ENCODE measurements at places on chromosomes 6 and 20.

DNA sequence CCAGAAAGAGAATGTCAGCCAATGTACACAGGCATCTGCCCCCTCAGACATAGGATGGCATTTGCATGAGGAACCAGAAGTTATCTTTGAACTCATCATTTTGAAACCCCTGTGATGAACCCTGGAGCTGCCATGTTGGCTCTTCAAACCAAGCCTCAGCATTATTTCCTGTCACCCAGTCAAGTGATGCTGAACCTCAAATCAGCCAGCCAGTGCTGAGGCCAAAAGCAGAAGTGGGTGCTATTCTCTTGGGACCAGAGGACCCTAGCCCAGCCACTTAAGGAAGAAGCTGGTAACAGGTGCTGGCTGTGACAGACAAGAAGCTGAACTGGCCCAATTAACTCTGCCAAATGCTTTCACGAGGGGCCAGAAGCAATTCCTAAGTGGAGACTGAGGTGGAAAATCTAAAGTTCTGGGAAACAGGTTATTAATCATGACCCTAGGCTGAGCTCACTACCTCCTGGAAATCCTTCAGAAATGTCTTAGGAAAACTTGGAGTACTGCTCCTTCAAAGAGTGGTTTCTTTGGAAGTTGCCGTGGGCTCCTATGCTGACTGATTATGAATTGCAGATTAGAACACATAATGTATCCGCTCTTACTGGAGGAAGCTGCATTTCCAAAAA, 4.0 kb downstream of the PKIG start:
- H3K27ac ChIP-seq = peak overlapping the region; percentile 77
- no peaks in the 10 kb centered on the region for H3K27me3 ChIP-seq
- DNase-seq = no peak
- peaks cover 38% of the 10 kb centered on the region for H3K4me1 ChIP-seq

DNA sequence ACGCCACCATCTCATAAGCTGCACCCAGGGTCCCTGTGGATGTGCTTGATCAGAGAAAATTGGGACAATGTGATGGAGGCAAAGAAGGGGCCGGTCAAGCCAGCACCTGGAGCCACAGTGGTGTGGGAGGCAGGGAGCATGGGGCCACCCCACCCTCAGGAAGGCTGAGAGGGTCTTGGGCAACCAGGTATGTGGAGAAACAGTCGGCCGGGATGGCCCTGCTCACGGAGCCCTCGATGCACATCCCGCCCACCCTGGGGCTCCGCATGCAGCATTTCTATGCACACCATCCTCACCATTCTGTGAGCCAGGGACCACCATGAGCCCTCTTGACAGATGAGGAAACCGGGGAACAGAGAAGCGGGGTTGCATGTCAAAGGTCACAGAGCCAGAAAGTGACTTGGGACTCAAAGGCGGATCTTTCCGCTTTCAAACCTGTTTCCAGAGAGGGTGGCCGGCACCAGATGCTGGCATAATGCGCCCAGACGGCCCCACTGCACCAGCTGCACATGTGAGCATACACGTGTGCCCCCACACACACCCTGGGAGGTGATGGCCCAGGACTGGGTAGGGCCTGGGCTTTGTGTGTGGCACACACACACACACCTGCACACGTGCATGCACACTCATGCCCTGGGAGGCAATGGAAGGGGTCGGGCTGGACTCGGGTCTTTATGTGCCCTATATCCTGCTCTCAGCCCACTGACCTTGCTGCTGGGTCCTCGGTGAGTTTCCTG, 398.5 kb downstream of the TAF4 start:
- H3K4me1 ChIP-seq = no peaks in the 10 kb centered on the region
- no peaks in the 10 kb centered on the region for H3K27me3 ChIP-seq
- no peak overlapping the region for H3K27ac ChIP-seq
- H3K36me3 ChIP-seq = no peaks in the 10 kb centered on the region
- no peak overlapping the region for H3K4me3 ChIP-seq

- H3K27ac ChIP-seq = no peak overlapping the region
- no peak for DNase-seq
- no peaks in the 10 kb centered on the region for H3K4me1 ChIP-seq
- no peaks in the 10 kb centered on the region for H3K27me3 ChIP-seq
- no peaks in the 10 kb centered on the region for H3K36me3 ChIP-seq
Observed at GRCh38 chr6:131844243-131844841, 36.5 kb downstream of the ENPP1 start.

- no peak for DNase-seq
- H3K4me1 ChIP-seq = peaks cover 2% of the 10 kb centered on the region
- H3K27me3 ChIP-seq = no peaks in the 10 kb centered on the region
- H3K27ac ChIP-seq = peak overlapping the region; percentile 74
Observed at GRCh38 chr6:166613027-166613426, 14.0 kb downstream of the RPS6KA2 start.

DNA sequence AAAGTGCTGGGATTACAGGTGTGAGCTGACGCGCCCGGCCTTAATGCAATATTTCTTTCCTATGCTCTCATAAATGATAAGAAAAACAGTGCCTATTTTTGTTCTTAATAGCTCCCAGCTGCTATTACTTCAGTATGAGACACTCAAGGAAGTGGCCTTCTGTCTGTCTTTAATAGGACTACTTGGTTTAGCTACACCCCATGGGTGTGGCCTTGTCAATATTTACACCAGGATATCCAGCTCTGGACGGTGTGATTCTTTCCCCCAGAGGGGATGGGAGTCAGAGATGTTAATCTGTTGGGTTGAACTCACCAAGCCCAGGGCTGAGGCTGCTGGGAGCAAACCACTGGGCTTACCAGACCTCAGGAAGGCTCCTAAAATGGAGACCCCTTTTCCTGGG, 134.2 kb downstream of the CEP57L1 start:
- no peaks in the 10 kb centered on the region for H3K27me3 ChIP-seq
- H3K36me3 ChIP-seq = no peaks in the 10 kb centered on the region
- no peaks in the 10 kb centered on the region for H3K4me1 ChIP-seq
- H3K27ac ChIP-seq = no peak overlapping the region
- no peak overlapping the region for H3K4me3 ChIP-seq
- no peak for DNase-seq

DNA sequence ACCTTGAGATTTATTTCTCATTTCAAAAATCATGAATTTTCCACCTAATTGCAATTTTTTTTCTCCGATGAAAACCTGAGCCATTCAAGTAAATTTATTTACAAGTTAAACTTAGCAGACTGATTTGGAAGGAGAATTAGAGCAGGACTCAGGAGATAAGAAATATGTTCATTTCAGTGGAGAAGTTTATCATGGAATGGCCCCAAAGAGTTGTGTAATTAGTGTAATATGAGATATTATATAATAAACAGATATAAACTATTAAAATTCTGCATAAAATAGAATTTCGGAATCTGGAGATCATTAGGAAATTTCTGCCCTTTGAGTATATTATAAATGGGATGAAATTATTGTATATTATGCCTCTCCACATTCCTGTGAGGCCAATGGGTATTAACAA, 596.8 kb downstream of the QKI start:
- no peaks in the 10 kb centered on the region for H3K4me1 ChIP-seq
- DNase-seq = no peak
- no peak overlapping the region for H3K4me3 ChIP-seq
- no peaks in the 10 kb centered on the region for H3K27me3 ChIP-seq

GRCh38 chr20:9889270-9889981, 50.5 kb upstream of the PAK5 start:
- H3K36me3 ChIP-seq = no peaks in the 10 kb centered on the region
- no peak overlapping the region for H3K4me3 ChIP-seq
- no peak for DNase-seq
- no peaks in the 10 kb centered on the region for H3K27me3 ChIP-seq
- H3K4me1 ChIP-seq = no peaks in the 10 kb centered on the region
- no peak overlapping the region for H3K27ac ChIP-seq
